T-helper 17 cell (primary cell): ENCODE measurements at places on chromosomes 1 and 21. TPM values are rescaled to one million over a fixed set of nuclear protein-coding genes. Genes with fewer than 3 reads are reported as not detected.
A peak's percentile ranks its signal among the peaks of the same experiment; 100 is the strongest.

CFHR2 gene
- not detected for total RNA-seq

VSIG8 gene
- total RNA-seq, result not detected

SPATA45 gene
- not detected for total RNA-seq

ST7L gene
- 18.0 TPM for total RNA-seq

POFUT2 gene
- 66.4 TPM for total RNA-seq

- no peak overlapping the region for H3K27ac ChIP-seq
- DNase-seq, result no peak
- H3K27me3 ChIP-seq, result no peaks in the 10 kb centered on the region
- H3K4me3 ChIP-seq, result no peak overlapping the region
- H3K4me1 ChIP-seq, result peaks cover 13% of the 10 kb centered on the region
- peaks cover 6% of the 10 kb centered on the region for H3K36me3 ChIP-seq
Measured at GRCh38 chr1:20928146-20928545, 141.0 kb upstream of the HP1BP3 start.

GRCh38 chr1:2044510-2045319, 5.5 kb upstream of the PRKCZ start:
- peak; percentile 87 for DNase-seq
- peaks cover 6% of the 10 kb centered on the region for H3K27me3 ChIP-seq
- H3K4me1 ChIP-seq, result peaks cover 25% of the 10 kb centered on the region
- no peak overlapping the region for H3K27ac ChIP-seq
- peaks cover 2% of the 10 kb centered on the region for H3K36me3 ChIP-seq

DNA sequence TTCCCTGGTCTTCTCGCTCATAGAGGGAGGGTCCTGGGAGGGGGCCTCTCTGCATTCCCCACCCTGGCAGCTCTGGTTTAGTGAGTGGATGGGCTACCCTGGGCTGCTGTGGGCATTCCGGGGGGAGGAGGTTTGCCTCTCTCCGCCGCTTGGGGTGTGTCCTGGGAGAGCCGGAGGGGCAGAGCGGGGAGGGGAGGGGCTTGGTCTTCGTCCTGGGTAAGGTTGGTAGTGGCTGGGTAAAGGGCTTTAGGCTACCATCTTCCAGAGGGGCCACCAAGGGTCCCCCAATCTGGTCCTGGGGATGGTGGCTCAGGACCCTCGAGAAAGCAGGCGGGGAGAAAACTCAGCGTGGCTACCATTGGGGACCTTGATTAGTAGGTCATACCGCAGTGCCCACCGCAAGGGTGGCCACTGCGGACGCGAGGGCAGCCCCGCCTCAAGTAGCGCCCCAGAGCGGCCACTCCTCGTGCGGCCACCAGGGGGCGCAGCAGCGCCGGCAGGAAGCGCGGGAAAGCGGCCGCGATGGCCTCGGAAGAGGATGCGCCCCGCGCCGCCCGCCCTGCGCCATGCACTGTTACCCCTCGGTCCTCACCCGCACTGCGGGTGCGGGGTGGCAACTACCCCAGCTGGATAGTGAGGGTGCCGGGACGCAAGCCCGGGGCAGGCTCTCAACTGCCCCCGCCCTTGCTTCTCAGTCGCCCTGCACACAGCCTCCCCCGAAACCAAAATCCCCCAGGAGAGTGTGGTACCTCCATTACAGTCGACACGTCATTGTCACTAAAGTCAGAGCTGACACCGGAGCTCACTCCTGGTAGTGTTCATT, 44.1 kb upstream of the SLC25A33 start:
- no peak overlapping the region for H3K27ac ChIP-seq
- H3K36me3 ChIP-seq, result no peaks in the 10 kb centered on the region
- peak; percentile 66 for DNase-seq
- peak overlapping the region; percentile 57 for H3K4me3 ChIP-seq
- peaks cover 12% of the 10 kb centered on the region for H3K4me1 ChIP-seq

DNA sequence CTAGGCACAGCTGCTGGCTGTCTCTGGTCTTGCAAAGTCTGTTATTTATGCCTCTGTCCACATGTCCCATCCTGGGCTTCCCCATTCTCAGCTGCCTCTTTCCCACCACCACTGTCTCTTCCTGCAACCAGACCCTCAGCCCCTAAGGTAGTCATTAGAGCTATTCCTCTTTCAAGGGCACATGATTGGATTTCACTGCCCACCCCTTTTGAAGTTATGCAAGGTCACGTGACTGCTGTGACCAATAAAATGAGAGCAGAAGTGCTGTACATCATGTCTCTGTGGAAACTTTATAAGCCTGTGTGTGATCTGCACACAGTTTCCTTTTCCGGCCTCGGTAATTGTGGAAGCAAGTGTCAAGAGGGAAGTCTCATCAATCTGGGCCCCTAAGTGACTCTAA, 136.6 kb upstream of the HMGB4 start:
- H3K27me3 ChIP-seq, result peaks cover 10% of the 10 kb centered on the region
- no peaks in the 10 kb centered on the region for H3K4me1 ChIP-seq
- no peak for DNase-seq
- H3K27ac ChIP-seq, result no peak overlapping the region
- no peak overlapping the region for H3K4me3 ChIP-seq

DNA sequence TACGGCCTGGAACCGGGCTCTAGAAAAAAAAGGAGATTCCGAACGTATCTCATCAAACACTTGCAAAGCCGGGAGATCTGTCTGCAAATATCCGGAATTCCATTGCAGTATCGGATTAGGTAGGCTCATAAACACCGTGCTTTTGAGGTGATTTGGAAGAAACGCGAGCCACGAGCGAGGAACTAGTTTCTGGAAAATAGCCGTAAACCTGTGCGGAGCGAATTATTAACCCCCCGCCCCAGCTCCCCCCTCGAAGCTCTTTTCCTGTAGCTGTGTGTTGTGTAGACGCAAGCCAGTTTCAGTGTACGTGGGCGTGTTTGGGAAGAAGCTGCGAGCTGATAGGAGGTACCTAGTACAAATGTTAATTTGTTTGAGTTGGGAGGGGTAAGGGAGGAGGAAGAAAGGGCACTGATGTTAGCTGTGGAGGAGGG, 1.1 kb downstream of the RALGPS2 start:
- peaks cover 13% of the 10 kb centered on the region for H3K4me1 ChIP-seq
- H3K27me3 ChIP-seq, result no peaks in the 10 kb centered on the region
- H3K36me3 ChIP-seq, result peaks cover 2% of the 10 kb centered on the region
- H3K4me3 ChIP-seq, result peak overlapping the region; percentile 87

- no peaks in the 10 kb centered on the region for H3K36me3 ChIP-seq
- DNase-seq, result no peak
- H3K27ac ChIP-seq, result peak overlapping the region; percentile 95
- H3K4me3 ChIP-seq, result peak overlapping the region; percentile 96
Measured at GRCh38 chr1:204578867-204579664, 62.9 kb downstream of the MDM4 start.

- H3K27ac ChIP-seq, result no peak overlapping the region
- H3K4me1 ChIP-seq, result no peaks in the 10 kb centered on the region
- H3K27me3 ChIP-seq, result peaks cover 7% of the 10 kb centered on the region
- no peak overlapping the region for H3K4me3 ChIP-seq
- DNase-seq, result no peak
Measured at GRCh38 chr1:240831922-240832321, 220.0 kb upstream of the GREM2 start.

DNA sequence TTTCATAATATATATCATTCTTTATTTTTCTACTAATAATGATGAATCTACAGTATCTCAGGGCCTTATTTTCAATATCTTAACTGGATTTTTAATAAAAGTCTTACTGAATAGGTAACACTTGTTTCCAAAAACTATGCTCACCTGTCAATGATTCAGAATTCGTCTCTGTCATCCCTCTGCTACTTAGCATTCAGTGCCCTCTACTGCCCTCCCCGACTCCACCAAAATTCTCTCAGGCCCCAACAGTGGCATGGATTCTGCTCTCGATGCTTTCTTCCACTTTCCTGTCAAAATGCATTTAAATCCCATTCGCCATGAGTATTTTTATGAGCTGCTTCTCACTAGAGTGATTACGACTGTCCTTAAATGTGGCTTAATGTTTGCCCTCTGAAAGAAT, 10.5 kb upstream of the BACH1 start:
- H3K36me3 ChIP-seq, result no peaks in the 10 kb centered on the region
- no peak overlapping the region for H3K4me3 ChIP-seq
- no peak overlapping the region for H3K27ac ChIP-seq
- no peaks in the 10 kb centered on the region for H3K27me3 ChIP-seq
- H3K4me1 ChIP-seq, result peaks cover 3% of the 10 kb centered on the region

DNA sequence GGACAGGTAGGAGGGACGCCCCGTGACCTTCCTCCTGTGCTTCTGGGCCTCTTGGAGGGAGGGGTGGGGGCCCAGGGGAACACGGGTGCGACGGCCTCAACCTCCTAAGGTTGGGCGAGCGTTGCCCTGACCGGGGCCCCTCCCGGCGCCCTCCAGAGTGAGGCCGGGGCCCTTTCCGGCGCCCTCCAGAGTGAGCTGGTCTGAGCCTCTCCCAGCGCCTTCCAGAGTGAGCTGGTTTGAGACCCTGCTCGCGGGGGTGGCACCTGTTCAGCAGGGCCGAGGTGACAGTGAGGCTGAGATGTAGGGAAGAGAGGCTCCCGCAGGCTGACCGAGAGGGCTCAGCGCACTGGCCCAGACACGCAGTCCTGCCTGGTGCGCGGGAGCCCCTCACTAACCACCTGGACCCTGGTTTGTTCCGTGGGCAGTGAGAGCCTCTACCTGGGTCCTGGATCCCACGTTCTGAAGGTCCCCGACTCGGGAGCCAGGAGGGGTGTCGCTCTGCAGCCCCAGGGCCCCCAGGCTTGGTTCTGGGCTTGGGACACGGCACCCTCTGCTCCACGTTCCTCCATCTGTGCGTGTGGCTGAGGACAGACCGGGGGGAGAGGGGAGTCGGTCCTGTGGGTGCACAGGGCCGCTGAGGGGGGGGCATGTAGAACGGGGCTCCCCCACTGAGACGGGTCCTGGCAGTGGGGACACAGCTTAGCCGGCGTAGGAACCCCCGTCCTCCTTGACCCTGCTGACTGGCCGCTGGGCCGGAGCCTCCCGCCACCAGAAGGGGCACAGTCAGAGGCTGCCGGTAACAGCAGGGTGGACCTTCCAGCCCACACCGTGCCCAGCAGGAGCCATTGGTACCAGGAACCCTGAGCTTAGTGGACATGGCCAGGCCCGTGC, 1.4 kb downstream of the COL6A1 start:
- H3K27me3 ChIP-seq, result no peaks in the 10 kb centered on the region
- H3K4me1 ChIP-seq, result peaks cover 11% of the 10 kb centered on the region

- no peaks in the 10 kb centered on the region for H3K36me3 ChIP-seq
- no peak overlapping the region for H3K27ac ChIP-seq
- DNase-seq, result no peak
- H3K4me1 ChIP-seq, result peaks cover 20% of the 10 kb centered on the region
- H3K27me3 ChIP-seq, result no peaks in the 10 kb centered on the region
Measured at GRCh38 chr1:227893300-227893948, 54.3 kb downstream of the WNT9A start.

- H3K4me1 ChIP-seq, result peaks cover 18% of the 10 kb centered on the region
- H3K27ac ChIP-seq, result no peak overlapping the region
- peaks cover 12% of the 10 kb centered on the region for H3K36me3 ChIP-seq
Measured at GRCh38 chr1:31715087-31715872, 11.5 kb upstream of the COL16A1 start.

- H3K27ac ChIP-seq, result no peak overlapping the region
- H3K4me3 ChIP-seq, result no peak overlapping the region
- H3K36me3 ChIP-seq, result peaks cover 3% of the 10 kb centered on the region
- DNase-seq, result no peak
Measured at GRCh38 chr21:31929548-31929947, 56.7 kb downstream of the HUNK start.

GRCh38 chr21:38293113-38293512, 36.3 kb downstream of the KCNJ15 start:
- H3K27ac ChIP-seq, result peak overlapping the region; percentile 14
- peaks cover 26% of the 10 kb centered on the region for H3K27me3 ChIP-seq
- no peak for DNase-seq
- peaks cover 9% of the 10 kb centered on the region for H3K4me1 ChIP-seq
- H3K36me3 ChIP-seq, result no peaks in the 10 kb centered on the region

DNA sequence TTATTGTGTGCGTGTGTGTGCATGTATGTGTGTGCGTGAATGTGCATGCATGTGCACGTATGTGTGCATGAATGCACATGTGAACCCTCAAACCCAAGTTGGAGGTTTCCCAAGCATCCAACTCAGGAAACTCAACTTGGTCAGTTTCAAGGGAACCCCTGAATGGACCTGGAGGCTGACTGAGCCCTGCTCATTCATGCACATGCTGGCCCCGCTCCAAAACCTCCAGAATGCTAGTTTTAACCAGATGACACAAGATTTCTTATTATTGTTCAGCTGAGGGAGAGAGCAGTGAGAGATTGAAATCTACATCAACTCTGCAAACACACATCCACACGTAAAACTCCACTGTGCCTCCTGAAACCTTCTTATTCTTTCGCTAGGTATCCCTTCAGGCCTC, 104.4 kb downstream of the OMA1 start:
- no peak overlapping the region for H3K27ac ChIP-seq
- H3K4me3 ChIP-seq, result no peak overlapping the region
- no peak for DNase-seq
- no peaks in the 10 kb centered on the region for H3K36me3 ChIP-seq
